ENCODE measurements at places on chromosomes 1 and 21.

DNA sequence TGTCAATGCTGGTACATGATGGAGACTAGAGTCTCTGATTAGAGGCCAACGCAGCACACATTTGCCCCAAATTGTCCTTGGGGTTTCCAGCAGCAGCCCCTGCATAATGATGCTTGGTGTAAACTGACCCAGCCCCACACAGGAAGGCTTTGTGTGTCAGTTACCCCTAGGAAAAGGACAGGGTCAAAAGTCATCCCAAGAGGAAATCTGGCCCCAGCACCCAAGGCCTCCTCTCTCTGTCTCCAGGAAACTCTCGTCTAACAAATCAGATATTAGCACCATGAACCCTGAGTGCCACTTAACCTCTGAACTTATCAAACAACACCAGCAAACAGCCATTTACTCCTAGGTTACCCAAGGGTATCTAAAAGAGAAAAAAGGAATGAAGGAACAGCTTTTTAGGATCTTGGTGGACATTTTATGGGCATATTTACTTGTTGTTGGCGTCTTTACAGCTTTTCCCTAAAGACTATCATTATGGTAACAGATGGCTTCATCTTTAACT lies 84.5 kb downstream of the PSMG1 start:
- DNase-seq: no peak

GRCh38 chr21:33586927-33587326 lies 1.6 kb downstream of the DONSON start:
- peak; percentile 13 for DNase-seq

- DNase-seq: no peak
Measured at GRCh38 chr21:43676391-43676790, 17.0 kb downstream of the RRP1B start.

DNA sequence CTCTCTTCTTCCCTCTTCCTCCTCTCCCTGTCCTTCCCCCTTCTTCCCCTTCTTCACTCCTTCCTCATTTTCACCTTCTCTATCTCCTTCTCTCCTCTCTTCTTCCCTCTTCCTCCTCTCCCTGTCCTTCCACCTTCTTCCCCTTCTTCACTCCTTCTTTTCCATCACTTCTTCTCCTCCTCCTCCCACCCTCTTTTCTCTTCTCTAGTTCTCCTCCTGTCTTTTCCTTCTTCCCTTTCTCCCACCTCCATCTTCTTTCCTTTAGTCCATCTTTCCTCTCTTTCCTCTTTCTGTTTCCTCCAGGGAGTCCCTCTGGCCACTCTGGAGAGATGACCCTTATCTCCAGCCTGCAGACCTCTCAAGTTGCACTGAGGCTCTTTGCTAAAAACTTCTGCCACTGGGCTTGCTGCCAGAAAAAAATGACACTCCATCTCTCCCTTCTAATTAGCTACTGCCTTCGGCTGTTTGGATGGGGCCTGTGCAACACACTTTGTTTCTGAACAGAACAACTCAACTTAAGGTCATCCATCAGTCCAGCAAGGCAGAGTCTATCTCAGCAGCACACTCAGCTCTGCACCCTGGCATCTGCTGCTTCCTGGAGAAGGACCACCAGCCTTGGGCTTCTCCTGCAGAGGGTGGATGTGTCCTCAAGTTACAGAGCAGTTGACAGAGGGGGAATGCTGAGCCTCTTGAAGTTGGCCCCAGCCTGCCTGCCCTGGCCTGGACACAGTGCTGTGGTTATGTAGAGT lies 538.8 kb downstream of the MATN1 start:
- peak; percentile 91 for DNase-seq

- DNase-seq: peak; percentile 55
Measured at GRCh38 chr1:19405761-19406487, 79.4 kb downstream of the CAPZB start.

GRCh38 chr21:41941941-41942340 lies 11.9 kb downstream of the C2CD2 start:
- DNase-seq: no peak

DNA sequence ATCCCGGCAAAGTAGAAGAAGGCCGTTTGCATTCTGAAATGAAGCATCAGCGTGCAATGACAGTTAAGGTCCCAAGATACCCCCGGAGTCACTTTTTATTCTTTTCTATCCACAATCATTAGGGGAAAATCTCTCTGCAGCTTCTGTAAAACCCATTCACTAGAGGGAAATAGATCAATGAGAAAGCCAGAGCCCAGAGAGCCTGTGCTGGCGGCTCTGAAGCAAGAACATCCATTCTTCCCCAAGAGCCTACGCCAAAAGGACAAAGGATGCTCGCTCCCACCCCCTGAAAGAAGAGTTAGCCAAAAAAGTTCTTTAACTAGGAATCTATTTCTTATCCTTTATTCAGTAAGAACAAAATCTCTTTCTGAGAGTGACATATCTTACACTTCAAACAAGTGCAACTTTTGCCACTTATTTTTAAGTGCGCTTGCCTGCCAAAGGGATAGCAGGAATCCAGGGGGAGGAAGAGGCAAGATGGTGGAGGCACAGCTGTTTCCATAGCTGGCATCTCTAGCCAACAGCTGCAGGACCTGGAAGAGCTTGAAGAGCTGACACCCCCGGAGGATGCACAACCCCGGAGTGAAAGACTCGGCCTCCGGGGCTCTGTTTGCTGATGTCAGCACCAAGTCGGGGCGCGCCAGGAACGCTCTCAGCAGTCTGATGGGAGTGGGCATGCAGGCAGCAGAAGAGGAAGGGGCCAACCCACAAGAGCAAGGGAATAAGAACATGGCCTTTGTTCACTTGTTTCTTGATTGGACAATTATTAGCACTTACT lies 68.7 kb downstream of the KCNN3 start:
- no peak for DNase-seq

DNA sequence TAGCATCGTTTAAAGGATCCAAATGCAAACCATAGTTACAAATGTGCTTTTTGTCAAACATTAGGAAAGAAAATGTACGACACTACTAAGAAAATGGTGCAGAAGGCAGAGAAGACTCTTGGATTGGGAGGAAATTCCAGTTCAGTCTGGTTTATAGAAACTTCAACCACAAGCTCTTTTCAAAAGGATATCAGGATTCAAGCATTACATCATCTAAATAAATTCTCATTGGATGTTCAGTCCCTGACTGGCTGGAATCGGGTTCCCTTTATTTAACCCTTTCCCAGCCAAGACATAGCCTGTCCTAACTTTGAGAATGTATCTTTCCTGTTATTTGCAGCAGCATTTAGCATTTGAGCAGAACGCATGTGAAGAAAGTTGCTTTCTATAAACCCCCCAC lies 184.6 kb downstream of the LMO4 start:
- no peak for DNase-seq

DNA sequence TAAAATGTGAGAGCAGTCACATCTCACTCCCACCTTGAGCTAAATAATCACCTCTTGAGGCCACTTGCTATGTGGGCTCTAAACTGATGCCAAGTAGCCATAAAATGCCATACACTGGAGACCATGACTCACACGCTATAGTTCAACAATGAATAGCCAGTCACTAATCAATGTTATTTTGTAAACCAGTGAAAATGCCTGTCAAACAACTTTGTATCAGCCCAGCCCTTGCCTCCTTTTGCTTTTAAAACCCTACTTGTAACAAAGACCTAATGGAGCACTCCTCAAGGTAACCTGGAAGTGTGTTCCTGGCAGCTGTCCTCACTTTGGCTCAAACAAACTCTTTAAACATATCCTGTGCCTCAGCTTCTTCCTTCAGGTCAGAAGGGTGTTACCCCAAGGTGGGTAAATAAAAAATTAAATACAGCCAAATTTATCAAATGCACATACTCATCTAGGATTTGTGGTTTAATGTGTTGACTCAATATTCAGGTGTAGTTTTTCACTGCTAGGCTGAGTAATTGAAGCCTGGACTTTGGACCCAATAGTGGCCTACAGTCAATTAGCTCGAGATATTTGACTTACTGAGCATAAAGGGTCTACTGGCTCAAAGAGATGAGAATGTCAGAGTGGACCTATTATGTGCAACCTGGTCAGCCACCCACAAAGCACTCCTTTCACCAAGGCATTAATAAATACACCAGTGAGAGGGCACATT lies 154.3 kb downstream of the COQ8A start:
- DNase-seq: no peak

GRCh38 chr1:158814970-158815369 lies 16.2 kb upstream of the MNDA start:
- no peak for DNase-seq

DNA sequence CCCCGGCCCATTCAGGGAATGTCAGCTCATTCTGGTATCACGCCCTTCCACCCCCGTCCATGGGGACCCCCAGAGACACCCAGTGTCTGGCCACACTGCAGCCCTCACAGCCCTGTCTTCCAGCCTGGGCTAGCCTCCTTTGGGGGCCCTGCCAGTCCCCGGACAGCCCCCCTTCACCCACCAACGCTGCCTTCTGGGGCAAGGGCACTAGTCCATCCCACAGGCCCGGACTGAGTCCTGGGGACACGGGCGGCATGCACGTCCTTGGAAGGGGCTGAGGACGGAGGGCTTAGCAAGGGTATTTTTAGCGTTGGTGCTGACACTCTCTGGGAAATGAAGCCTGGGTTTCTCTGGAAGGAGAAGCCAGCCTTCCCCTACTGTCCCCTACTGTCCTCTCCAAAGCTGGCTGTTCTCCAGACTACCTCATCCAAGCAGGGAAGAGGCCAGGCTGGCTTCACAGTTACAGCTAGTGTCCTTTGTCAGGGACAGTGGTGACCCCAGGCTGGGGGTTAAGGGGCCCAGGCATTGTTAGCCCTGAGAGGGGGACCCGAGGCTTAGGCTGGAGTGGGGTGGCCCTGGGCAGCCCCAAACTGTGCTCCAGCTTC lies 39.5 kb downstream of the COQ8A start:
- DNase-seq: no peak

GRCh38 chr1:30522031-30523004 lies 201.1 kb downstream of the MATN1 start:
- no peak for DNase-seq

- DNase-seq: no peak
Measured at GRCh38 chr21:36288651-36289243, 31.2 kb upstream of the MORC3 start.

- no peak for DNase-seq
Measured at GRCh38 chr1:159088050-159088449, 11.5 kb upstream of the AIM2 start.

DNA sequence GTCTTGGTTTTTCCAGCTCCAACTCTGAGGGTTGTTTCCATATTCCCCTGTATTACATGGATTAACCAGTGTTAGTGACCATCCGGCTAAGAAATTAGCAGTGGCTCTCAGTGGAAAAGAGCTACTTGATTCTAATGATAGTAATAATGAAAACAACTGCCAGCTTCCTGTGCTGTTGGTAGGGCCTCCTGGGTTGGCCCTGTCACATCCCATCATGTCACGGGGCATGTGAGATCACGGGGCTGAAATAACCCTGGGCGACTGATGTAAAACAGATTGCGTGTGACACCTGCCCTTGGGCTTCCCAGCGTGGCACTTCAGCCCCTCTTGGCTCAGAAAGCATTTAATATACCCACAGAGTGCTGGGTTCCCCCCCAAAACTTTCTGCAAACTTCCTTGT lies 149.0 kb downstream of the ROR1 start:
- DNase-seq: no peak

GRCh38 chr21:39439232-39439631 lies 6.3 kb downstream of the LCA5L start:
- no peak for DNase-seq

GRCh38 chr1:11248169-11248568 lies 14.2 kb downstream of the MTOR start:
- no peak for DNase-seq

DNA sequence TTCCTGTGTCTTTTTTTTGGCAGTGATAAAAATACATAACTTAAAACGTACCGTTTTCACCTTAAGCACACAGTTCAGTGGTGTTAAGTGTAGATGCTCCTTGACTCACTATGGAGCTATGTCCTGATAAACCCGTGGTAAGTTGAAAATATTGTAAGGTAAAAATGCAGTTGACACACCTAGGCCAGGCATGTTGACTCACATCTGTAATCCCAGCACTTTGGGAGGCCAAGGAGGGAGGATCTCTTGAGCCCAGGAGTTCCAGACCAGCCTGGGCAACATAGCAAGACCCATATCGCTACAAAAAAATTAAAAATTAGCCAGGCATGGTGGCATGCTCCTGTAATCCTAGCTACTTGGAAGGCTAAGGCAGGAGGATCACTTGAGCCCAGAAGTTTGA lies 73.6 kb upstream of the COG2 start:
- DNase-seq: no peak

DNA sequence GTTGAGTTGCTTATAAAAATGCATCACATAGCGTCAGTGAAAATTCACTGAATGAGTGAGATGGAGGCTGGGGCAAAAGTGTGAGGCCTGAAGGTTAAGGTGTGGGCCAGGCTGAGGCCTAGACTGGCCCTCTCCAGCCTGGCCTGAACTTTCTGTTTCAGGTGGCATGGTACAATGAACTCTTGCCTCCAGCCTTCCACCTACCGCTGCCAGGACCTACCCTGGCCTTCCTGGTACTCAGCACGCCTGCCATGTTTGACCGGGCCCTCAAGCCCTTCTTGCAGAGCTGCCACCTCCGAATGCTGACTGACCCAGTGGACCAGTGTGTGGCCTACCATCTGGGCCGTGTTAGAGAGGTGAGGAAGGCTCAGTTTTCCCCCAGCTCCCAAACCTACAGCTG lies 7.1 kb downstream of the MMACHC start:
- DNase-seq: no peak

DNA sequence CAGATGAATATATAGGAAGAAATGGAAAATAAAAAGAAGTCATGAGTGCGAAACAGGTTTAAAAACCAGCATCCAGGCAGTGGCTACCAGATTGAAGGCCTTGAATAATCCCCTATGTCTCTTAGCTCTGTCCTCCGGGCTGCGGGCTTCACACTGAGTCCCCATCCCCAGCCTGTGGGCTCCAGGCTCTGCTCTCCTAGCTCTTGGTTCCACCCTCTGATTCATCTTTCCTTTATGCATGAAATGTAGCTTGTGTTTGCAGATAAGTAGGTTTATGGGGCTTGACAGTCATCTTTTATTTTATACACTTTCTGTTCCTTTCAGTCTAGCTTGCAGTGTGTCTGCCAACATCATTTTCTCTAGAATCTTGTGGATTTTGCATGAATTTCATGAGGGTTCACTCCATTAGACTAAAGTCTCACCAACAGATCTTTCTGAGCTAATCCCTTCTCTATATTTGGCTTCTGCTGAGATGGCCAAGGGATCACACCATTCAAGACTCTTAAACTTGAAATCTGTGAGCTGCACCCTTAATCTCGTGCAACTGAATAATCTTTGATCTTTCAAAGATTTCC lies 174.5 kb downstream of the PLPPR4 start:
- DNase-seq: no peak

DNA sequence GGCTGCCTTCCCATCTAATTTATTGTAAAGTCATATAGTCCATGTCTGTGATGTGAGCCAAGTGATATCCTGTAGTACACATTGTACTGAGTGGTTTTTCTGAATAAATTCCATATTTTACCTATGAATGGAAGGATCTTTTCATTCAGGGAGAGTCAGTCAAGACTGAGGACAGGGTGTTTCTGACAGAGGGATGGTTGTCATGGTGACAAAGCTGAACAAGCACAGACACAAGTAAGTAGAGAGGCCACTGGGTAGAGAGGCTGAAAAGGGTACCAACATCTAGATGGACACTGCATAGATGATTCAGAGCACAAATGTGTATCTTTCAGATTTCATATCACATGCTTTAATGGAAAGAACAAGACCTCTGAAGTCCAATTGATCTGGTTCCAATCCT lies 22.6 kb upstream of the IL20 start:
- DNase-seq: no peak

Measured in K562 (cell line).